ENCODE measurements at places on chromosomes 13 and 19.

DNA sequence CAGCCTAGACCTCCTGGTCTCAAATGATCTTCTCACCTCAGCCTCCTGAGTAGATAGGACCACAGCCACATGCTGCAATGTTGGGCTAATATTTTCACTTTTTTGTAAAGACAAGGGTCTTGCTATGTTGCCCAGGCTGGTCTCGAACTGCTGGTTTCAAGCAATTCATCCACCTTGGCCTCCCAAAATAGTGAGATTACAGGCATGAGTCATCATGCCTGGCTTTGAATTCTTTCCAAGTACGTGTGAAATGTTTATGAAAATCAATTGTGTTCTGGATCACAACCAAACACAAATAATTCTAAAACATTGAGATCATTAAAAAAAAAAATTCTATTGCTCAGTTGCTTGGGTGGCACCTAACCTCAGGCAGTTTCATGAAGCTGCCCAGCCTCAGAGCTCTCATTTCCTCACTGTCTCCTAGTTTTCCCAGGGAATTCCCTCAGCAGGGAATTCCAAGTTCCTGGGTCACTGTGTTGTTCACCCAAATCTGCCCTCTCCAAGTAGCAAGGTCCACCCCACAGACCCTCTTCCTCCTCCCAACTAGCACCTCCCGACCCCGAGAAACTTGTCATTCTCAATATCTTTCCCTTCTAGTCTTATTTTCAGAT, 44.8 kb downstream of the ING1 start:
- DNase-seq = no peak

- no peak for DNase-seq
These were observed 7.1 kb upstream of the CIRBP start for GRCh38 chr19:1261798-1262622.

DNA sequence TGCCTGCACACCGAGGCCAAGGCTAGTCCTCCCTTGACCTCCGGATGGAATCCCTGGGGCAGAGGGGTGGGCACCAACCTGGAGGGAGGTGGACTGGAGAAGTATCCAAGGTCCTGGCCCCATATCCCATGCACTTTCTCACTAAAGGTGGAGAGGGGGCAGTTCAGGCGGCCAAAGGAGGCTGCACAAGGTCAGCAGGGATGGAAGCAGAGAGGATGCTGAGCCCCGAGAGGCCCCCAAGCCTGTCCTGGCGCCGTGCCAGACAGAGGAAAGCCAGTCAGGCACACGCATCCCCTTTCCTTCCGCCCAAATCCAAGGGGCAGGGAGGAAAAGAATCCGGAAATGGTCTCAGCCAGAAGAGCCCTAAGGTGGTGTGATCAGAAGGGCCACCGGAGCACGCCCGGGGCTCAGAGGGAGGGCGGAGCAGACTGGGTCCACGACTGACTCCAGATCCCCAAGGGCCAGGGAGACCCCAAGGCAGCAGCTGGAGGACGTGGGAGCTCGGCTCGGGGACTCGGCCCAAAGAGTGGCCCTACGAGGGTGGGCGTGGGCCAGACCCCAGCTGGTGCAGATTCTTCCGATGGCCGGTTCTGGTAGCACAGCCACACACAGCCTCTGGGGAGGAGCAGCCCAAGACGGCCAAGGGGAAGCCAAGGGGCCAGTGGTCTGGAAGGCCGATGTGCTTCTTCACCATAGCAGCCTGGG, 60.0 kb downstream of the MLLT1 start:
- no peak for DNase-seq

DNA sequence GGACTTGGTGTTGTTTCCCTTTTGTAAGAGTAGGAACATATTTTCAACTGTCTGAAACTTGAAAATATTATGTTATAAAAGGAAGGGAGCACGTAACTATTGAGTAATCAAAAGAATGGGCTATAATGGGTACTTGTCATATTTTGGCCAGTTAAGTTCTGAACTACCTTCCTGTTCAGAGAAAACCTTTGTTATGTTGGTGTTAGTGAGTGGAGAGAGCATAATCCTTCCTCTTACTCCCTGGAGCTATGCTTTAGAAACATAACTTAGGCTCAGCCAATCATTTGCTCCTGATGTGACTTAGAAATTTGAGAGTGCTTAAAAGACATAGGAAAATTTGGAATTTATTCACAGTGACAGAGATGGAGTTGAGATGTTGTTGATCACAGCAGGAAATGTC, 482.5 kb upstream of the SPRY2 start:
- no peak for DNase-seq

DNA sequence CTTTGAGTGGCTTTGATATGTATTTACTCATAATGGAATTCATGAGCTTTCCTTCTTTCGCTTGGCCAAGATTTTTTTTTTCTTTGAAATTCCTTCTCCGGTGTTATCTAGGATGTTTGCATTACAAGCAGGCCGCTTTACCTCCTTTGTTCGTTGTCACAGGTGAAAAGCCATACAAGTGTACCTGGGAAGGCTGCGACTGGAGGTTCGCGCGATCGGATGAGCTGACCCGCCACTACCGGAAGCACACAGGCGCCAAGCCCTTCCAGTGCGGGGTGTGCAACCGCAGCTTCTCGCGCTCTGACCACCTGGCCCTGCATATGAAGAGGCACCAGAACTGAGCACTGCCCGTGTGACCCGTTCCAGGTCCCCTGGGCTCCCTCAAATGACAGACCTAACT, 16.7 kb downstream of the KLF5 start:
- no peak for DNase-seq

DNA sequence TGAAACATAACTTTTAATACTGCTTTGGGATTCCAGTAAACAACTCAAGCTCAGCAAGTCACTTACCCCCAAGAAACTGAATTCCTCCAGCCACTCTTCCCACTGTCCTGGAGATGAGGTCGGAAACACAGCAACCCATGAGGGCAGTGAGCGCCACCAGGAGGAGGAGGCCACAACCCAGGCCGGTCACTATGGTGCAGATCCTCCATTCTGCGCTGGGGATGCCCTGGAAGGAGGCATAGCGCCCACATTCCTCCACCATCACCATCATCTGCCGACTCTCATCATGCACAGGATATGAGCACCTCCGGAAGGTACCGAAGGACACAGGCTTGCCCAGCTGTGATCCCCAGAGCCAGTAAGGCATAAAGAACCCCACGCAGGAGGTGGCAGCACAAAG, 2.2 kb downstream of the LHFPL6 start:
- DNase-seq = no peak

- DNase-seq = no peak
These were observed 142.6 kb downstream of the CRYL1 start for GRCh38 chr13:20383058-20383457.

DNA sequence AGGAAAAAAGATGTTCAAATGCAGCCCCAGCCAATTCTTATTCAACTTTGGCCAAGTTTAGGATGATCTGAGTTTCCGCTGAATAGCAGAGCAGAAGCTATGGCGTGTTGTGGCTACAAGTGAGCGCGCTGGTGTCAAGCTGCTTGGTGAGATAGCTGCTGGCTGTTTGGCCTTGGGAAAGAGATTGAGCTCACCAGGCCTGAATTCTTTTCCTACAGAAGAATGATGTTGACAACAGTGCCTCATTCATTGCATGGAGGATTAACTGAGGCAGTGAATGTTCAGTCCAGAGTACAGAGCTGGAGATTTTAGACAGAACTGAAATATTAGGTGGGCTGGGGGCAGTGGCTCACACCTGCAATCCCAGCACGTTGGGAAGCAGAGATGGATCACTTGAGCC, 31.5 kb upstream of the MAP3K10 start:
- no peak for DNase-seq

- DNase-seq = no peak
These were observed 515 bp upstream of the ZNF324B start for GRCh38 chr19:58450856-58451357.

- no peak for DNase-seq
These were observed 2.1 kb upstream of the ATP4B start for GRCh38 chr13:113660066-113660465.

DNA sequence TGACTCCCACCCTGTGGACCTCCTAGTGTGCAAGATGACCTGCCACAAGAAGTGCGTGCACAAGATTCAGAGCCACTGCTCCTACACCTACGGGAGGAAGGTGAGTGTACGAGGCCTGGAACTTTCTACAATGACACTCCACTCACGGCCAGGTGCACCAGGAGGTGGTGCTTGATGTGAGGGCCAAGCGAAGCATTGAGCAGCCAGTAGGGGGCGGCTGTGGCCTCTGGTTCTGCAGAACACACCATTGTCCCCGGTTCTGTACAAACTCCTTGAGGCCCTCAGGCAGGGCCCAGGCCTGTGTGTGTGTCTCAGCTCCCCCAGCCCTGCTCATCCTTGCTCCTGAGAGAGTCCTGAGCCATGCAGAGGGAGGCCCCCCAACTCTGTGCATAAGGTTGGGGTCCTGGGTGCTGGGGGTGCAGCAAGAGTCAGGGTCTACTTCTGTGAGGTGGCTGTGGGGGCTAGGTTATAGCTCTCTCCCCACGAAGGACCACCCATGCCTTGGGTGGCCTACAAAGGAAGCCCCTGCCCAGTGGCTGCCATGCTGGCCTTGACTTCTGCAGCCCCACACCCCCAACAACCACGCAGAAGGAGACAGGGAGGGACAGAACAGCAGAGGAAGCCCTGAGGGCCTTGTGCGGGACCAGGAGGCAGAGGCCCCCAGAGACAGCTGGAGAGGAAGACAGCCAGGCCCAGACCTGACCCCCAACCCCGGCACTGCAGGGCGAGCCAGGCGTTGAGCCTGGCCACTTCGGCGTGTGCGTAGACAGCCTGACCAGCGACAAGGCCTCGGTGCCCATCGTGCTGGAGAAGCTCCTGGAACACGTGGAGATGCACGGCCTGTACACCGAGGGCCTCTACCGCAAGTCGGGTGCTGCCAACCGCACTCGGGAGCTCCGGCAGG, 9.7 kb upstream of the USE1 start:
- peak; percentile 36 for DNase-seq

DNA sequence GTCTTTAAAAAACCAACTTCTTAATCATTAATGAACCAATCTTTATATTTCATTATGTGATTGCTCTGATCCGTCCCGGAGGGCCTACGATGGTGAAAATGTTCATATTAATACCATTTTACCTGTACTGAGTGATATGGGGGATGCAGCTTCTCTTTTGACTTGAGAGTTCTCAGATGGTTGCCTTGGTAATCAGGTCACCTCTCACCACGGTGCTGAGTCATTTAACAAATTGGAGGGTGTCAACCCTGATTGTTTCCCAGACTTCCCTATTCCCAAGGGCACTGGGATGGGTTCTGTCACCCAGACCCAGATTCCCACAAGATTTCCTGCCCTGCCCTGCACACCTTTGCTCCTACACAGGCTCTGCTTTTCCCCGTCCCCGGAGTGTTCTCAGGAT, 128.5 kb upstream of the TMTC4 start:
- DNase-seq = no peak

GRCh38 chr13:113845723-113846635, 17.9 kb downstream of the GAS6 start:
- no peak for DNase-seq

- DNase-seq = no peak
These were observed 446.4 kb downstream of the COG6 start for GRCh38 chr13:40101708-40102359.

DNA sequence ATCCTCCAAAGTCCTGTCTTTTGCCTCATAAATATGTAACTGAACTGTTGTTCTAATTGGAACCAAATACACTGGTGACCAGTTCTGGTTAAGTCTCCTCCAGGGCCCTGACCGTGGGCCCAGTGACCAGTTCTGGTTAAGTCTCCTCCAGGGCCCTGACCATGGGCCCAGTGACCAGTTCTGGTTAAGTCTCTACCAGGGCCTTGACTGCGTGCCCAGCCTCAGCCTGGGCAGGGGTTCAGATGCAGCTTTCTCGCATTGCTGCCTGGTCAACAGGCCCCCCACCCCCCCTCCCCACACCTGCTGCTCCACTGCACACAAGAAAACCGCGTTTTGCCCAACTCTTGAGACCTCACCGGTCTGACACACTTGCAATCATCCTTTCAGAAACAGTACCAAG, 3.8 kb upstream of the GRTP1 start:
- DNase-seq = no peak

- DNase-seq = no peak
These were observed 1377.2 kb upstream of the MIR17HG start for GRCh38 chr13:89970353-89970709.

GRCh38 chr13:29254626-29255370, 340.7 kb downstream of the SLC7A1 start:
- no peak for DNase-seq

GRCh38 chr13:59534806-59535205, 628.9 kb downstream of the DIAPH3 start:
- DNase-seq = no peak

- no peak for DNase-seq
These were observed 970.5 kb downstream of the UQCRFS1 start for GRCh38 chr19:28242317-28242927.

DNA sequence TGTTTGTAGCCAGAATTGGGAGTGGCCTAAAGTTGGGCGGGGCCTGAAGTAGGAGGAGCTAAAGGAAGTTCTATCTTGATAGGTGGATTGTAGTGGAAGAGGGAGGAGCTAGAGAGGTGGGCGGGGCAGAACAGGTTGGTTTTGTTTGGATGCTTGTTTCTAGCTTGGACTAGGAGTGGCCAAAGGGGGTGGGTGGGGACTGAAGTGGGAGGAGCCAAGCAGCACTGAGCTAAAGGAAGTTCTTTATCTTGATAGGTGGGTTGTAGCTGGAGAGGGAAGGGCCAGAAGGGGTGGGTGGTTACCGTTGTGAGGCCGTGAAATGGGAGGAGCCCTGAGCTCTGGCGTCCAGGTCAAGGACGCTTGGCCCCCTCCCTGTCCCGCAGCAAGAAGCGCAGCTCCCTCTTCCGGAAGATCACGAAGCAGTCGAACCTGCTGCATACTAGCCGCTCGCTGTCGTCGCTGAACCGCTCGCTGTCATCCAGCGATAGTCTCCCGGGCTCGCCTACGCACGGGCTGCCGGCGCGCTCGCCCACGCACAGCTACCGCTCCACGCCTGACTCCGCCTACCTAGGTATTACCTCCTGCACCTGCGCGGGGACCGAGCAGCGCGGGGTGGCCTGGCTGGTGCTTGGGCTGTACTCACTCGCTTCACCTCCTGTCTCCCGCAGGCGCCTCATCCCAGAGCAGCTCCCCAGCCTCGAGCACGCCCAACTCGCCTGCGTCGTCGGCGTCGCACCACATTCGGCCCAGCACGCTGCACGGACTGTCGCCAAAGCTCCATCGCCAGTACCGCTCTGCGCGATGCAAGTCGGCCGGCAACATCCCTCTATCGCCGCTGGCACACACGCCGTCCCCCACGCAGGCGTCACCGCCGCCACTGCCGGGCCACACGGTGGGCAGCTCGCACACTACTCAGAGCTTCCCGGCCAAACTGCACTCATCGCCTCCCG, 8.0 kb downstream of the DNASE2 start:
- DNase-seq = no peak

- DNase-seq = no peak
These were observed 9.9 kb upstream of the MEIS3 start for GRCh38 chr19:47429140-47429793.

- no peak for DNase-seq
These were observed 10.6 kb downstream of the CCDC8 start for GRCh38 chr19:46402725-46403124.

Data from activated CD8-positive, alpha-beta memory T cell treated with anti-CD3 and anti-CD28 coated beads for 4 hours (primary cell).